ENCODE measurements at places on chromosomes 3 and 15.
A peak's percentile ranks its signal among the peaks of the same experiment; 100 is the strongest.

- no peak for DNase-seq
Observed at GRCh38 chr3:126997455-126998038, 14.6 kb downstream of the PLXNA1 start.

GRCh38 chr3:123401836-123402530 lies 46.9 kb downstream of the ADCY5 start:
- DNase-seq = no peak

DNA sequence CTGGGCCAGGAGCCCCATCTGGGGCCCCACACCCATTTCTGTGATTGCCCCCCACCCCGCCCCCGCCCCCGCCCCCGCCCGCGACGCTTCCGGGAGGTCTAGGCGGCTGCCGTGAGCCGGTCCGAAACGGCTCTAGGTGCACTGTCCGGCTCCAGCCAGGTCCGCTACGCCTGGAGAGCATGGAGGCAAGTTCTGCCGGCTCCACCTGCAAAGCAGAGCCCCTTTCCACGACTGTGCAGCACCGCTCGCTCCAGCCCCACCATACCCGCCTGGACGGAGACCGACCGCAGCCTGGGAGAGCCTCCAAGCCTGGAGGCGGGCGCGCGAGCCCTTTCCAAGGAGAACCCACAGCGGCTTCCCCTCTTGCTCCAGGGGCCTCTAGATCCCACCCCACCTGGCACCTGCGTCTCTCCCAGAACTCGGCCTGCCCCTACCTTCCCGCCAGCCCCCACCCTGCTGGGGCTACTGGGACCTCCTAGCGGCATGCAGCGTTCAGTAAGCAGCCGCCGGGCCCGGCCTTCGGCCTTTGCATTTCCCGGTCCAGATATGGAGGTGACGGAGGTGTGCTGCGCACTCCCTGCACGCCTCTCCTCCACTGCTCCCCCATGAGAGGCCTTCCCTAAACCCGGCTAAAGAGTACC lies 66.2 kb downstream of the KLF13 start:
- no peak for DNase-seq

GRCh38 chr3:87227835-87228144 lies 681 bp downstream of the CHMP2B start:
- DNase-seq = no peak

DNA sequence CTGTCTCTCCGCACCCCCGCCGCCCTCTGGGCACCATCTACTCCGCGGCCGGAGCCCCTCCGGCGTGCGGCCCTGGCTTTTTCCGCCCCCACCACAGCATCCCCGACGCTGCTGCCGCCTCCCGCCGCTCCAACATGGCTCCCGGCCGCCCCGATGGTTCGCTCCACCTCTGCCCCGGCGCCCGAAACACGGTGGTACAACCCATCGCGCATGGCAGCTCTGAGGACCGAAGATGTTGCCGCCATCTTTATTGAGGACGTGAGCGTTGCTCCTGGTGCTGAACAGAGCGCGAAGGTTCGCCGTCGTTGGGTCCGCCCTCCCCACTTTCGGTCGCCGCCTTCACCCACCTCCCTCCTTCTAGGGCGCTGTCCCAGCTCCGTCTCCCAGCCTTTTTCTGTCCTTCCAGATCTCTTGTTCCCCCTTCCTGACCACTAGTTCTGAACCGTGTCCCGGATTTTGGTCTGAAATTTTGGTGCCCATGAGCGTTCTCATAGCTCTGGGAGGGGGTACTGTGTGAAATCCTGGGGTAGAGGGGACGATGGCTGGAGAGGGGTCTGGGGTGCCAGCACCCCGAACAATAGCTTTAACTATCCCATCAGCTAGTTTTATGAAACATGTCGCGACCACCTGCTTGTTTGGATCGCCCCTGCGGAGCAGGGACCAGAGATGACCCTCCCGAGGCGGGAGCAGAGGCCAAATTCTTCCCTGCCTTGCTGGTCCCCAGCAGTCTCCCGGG lies at the start of gene CELSR3:
CELSR3 (minus strand) TSS at position 134 of the 736 bp plus-strand sequence. CDS start 252 bp downstream, outside the sequence.
- DNase-seq = no peak

DNA sequence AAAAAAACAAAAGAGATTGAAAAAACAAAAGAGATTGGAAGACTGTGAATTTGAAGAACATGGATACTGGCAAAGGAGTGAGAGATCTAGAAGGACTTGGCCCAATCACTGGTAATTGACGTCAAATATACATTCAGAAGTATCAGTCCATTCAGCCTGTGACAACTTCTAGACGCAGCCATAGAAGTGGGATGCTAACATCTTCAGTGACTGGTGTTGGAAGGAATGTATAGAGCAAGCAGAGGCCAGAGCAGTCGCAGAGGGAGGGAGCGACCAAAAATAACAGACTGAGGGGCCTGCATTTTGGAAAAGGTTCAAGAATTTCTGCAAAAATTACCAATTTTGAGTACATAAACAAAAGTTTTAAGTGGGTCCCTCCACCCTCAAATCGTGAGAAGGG lies 473.3 kb downstream of the CADM2 start:
- no peak for DNase-seq

GRCh38 chr3:193372783-193373182 lies 5.8 kb downstream of the ATP13A5 start:
- no peak for DNase-seq

GRCh38 chr3:187213616-187214015 lies 16.3 kb downstream of the RTP1 start:
- no peak for DNase-seq

GRCh38 chr3:188720215-188720614 lies 451.6 kb upstream of the TPRG1 start:
- no peak for DNase-seq

DNA sequence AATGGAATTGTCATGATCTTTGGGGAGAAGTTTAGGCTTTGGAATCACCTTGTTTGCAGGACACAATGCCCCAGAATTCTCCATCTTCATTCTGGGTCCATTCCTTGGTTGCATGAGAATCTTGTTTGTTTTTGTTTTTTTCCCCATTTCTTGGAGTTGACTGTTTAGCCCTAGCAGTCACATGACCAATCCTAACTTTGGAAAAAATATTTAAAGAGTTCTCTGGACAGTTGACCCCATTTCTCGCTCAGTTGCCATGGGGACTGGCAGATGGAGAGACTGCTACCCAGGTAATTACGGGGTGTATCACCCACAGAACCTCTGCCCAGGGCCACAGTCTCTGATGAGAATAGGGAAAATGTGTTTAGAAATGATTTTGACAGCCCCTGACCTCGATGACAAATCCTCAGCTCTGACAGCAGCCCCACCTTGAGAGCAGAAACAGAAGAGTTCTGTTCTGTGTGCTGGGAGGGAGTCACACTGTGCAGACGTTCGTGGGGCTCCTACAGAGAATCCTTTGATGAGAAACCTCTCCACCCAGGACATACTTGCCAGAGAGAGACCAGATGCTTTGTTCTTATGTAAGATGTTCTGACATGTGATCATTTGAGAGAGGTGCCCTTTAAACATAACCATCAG lies 57.7 kb downstream of the IL16 start:
- no peak for DNase-seq

DNA sequence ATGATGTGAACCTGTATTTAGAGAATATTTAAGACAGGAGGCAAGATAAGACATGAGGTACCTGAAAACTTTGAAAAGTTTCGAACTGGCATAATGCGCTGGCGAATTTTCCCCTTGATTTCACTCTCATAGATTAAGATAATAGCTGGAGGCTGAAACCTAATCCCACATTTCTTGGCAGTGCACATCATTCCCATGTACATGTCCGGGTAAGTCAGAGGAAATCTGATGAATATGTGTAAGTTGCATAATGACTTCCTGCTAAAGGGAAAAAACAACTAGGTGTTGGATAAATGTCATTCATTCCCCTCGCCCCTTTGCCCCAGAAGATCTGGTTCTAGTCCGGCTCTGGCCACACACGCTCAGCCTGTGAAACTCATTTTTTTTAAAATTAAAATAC lies 3.6 kb downstream of the CEP19 start:
- no peak for DNase-seq

DNA sequence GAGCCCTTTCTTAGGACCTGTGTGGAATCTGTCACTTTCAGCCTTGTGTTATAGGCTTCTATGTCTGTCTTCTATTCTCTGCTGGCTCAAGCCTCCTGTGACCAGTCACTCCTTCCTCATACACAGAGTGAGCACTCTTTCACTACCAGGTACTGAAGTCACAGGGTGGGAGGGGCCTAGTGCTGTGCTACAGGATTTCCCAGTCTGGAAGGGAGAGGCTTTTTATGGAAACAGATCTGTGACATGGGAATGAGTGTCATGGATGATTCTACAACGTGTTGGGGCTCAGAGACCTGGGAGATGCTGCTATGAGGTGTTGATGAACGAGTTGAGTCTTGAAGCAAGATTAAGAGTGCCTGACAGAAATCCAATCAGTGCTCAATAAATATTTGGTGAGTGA lies 100.5 kb downstream of the PDCD6IP start:
- no peak for DNase-seq

DNA sequence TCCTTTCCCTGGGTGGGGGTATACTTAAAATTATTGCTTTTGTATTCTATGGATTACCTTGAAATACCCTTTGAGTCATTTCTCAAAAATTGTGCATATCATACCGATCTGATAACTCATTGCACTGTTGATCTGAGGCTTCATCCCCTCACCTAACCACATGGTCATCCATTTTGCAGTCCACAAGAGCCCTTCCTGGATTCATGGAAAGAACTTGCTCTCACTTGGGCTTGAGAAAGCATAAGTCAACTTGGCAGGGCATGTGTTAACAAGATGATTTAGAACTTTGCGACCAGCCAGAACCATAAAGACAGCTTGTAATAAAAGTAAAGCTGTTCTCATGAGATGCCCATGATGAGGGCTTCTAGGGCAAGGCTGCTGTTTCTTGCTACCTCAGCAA lies 22.2 kb downstream of the MME start:
- no peak for DNase-seq

GRCh38 chr3:107224026-107224596 lies 153.1 kb upstream of the CCDC54 start:
- no peak for DNase-seq

GRCh38 chr15:40045572-40046217 lies 6.7 kb upstream of the SRP14 start:
- DNase-seq = no peak

GRCh38 chr3:105781871-105782270 lies 86.9 kb downstream of the CBLB start:
- DNase-seq = no peak

DNA sequence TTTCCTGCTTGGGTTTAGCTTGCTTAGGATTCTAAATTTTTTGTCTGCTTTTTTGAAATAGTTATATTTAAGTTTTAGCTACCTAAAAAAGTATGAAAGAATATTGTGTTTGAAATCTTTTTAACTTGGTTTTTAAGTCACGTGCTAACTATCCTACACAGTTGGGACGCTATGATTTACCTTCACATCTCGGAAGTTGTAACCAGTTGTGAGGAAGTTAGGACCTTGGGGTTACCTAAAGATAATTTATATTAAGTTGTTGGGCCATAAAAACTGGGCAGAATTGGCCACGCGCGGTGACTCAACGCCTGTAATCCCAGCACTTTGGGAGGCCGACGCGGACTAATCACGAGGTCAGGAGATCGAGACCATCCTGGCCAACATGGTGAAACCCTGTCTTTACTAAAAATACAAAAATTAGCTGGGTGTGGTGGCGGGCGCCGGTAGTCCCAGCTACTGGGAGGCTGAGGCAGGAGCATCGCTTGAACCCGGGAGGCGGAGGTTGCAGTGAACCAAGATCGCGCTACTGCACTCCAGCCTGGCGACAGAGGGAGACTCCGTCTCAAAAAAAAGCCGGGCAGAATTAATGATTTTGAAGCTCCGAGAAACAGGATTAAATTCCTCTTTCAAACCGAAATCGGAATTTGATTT lies 1.0 kb downstream of the ZFAND6 start:
- DNase-seq = no peak

- peak; percentile 12 for DNase-seq
Observed at GRCh38 chr3:150286390-150287147, 121.5 kb upstream of the TSC22D2 start.

DNA sequence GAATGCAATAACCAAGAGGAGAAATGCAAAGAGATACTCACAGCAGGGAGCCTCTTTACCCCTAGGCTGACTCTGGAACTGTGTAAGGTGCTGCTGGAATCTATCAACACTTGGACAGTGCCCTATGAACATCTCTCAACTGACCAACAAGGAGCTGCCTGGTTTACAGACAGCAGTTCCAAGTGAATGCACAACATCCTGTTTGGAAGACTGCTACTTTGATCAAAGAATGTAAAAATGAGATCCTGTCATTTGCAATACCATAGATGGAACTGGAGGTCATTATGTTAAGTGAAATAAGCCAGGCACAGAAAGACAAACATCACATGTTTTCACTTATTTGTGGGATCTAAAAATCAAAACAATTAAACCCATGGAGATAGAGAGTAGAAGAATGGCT lies 136.3 kb downstream of the IMPG2 start:
- DNase-seq = no peak

DNA sequence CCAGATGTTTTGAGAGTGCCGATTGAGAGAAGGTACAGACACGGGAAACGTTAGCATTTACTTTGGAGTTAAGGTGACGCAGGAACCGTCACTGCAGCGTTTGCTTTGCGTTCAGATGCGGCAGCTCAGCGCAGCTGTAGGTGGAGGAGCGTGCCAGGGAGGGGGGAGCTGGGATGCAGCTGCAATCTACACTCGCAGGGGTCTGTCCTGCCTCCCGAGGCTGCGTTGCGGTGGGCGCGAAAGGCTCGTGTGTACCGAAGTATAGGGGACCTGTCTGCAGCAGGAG lies 425 bp upstream of the FYTTD1 start:
- no peak for DNase-seq

DNA sequence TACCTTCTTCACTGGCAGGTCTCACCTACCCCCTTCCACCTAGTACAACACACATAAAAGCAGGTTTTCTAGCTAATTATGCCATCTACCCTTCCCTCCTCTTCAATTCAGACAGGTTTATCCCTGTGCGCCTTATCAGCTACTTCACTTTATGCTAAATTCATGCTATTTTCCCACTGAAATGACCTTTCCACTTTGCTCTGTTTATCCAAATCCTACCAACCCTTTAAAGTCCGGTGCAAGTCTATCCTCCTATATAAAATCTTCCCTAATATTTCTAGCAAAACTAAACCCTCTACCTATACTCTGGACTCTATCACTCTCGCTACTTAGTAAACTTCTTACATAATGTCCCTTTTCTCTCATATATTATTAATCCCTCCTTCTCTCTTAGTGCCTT lies 6.0 kb downstream of the USF3 start:
- no peak for DNase-seq

- DNase-seq = no peak
Observed at GRCh38 chr3:7410782-7411181, 549.9 kb downstream of the GRM7 start.

- no peak for DNase-seq
Observed at GRCh38 chr15:71962537-71962936, 152.2 kb downstream of the NR2E3 start.

All from NCI-H524 (cell line).